ENCODE measurements at places on chromosomes 16 and 17. TPM values are rescaled to one million over a fixed set of nuclear protein-coding genes. Genes with fewer than 3 reads are reported as not detected.

GRCh38 chr17:82298538-82299421, 18.6 kb downstream of the CD7 start:
- peak; percentile 53 for DNase-seq

- no peak for DNase-seq
Observed at GRCh38 chr16:79856581-79856980, 256.0 kb upstream of the MAF start.

DNA sequence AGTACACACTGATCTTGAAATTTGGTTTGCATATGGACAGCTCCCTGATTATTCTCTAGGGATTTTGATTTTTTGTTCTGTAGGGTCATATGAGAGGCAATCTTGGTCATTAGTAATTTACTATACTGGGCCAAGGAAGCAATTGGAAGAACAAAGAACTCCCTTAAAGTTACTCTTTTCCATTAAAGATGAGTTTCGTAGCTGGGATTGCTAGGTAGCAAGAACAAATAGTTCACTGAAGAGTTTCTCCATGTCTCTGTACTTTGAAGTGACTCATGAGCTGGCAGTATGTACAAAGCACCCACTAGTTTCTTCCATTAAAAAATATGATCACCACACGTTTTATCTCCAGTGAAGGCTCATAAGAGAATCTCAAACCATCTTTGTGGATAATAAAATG, 6.2 kb upstream of the BCAS3 start:
- no peak for DNase-seq

DNA sequence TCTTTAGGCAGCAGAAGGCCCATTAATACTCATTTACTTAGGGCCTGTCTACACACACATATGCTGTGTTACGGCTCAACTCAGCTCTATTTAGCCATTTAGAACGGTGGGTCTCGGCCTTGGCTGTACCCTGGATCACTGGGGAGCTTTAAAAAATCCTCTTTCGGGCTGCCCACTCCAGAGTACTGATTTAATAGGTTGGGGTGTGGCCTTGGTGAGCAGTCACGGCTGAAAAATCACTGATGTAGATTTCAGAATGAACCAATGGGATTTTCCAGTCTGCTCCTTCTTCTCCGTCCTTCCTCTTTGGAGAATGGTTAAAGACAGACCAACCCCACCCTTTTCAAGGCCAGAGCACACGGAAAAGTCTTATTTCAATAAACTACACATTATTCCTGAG, 223.5 kb downstream of the CCDC182 start:
- DNase-seq = no peak

DNA sequence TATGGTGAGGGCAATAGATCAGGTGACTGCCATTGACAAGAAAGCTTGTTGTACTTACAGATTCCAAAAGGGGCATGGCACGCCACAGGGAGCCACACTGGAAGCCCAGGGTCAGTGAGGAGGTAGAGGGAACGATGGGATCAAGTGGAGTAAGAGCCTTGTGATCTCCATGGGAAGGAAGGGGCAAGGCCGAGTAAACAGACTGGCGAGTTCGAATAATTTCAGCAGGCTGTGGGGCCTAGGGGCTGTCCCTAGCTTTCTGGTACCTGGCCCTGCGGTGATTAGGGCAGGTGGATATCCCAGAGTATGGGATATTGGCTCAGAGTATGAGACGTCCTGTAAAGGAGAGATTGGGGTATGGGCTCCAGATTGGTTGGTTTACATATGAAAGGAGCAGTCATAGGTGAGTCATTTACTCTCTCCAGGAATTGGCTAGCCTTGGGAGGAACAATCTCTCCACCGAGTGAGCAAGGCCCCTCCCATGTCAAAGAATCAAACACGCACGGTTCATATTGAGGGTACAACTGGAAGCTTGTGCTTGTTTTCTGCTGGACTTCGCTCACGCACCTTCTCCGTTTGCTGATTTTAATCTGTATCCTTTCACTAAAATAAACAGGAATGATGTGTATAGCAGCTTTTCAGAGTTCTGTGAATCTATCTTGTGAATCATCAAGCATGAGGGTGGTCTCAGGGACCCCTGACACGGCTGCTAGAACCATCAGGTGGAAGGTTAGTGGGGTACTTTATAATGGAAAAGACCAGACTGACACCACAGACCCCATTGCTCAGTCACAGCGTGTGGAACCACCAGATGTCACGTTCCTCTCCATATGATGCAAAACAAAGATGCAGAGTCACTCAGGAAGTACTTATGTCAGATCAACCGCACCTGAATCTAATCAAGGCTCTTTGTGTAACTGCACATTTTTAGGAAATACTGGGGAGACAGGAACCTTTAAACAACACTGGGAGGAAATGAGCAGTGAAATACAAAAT, 27.9 kb downstream of the GABARAPL2 start:
- DNase-seq = no peak

DNA sequence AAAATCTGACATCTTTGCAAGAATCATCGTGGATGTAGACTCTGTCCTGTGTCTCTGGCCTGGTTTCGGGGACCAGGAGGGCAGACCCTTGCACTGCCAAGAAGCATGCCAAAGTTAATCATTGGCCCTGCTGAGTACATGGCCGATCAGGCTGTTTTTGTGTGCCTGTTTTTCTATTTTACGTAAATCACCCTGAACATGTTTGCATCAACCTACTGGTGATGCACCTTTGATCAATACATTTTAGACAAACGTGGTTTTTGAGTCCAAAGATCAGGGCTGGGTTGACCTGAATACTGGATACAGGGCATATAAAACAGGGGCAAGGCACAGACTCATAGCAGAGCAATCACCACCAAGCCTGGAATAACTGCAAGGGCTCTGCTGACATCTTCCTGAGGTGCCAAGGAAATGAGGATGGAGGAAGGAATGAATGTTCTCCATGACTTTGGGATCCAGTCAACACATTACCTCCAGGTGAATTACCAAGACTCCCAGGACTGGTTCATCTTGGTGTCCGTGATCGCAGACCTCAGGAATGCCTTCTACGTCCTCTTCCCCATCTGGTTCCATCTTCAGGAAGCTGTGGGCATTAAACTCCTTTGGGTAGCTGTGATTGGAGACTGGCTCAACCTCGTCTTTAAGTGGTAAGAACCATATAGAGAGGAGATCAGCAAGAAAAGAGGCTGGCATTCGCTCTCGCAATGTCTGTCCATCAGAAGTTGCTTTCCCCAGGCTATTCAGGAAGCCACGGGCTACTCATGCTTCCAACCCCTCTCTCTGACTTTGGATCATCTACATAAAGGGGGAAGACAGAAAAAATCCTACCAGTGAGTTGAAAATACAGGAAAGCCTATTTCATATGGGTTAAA, at the start of gene G6PC1:
Gene G6PC1, plus strand, starts transcription at position 340 of the 872 bp plus-strand sequence. Its CDS starts 78 bp downstream, at position 418.
- DNase-seq = no peak

GRCh38 chr17:40879026-40879425, 6.0 kb downstream of the KRT20 start:
- no peak for DNase-seq

- DNase-seq = no peak
Observed at GRCh38 chr16:19513377-19514053, 8.4 kb downstream of the GDE1 start.

- DNase-seq = no peak
Observed at GRCh38 chr17:32596628-32597027, 109.8 kb downstream of the CDK5R1 start.

GRCh38 chr17:32388613-32389459, 38.9 kb downstream of the ZNF207 start:
- DNase-seq = no peak

DNA sequence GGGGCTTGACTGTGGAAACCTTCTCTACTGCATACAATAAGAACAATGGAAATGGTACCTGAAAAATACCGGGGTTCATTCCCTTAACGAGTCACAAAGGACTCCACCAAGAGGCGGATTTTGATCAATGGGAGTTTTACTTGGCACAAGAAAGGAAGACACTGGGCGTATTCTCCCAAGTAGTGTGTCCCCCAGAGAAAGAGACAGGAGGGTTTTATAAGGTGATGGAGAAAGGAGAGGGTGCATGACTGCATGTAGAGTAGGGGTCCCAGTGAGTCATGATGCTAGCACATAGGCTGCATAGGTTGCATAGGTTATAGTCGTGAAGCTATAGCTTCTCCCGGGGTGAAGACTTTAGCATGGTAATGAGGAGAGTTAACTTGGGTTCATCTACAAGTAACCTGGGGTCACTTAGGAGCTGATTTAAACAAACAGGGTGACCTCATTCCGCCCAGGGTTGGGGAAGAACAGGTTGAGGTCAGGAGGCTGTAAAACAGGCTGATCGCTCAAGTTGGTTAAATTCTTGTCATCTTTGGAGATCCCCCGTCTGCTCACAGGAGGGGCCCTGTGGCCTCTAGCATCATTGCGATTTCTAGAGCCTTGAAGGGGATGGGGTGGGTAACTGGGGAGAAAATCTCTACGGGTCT, 1.5 kb downstream of the MPV17L start:
- DNase-seq = no peak

DNA sequence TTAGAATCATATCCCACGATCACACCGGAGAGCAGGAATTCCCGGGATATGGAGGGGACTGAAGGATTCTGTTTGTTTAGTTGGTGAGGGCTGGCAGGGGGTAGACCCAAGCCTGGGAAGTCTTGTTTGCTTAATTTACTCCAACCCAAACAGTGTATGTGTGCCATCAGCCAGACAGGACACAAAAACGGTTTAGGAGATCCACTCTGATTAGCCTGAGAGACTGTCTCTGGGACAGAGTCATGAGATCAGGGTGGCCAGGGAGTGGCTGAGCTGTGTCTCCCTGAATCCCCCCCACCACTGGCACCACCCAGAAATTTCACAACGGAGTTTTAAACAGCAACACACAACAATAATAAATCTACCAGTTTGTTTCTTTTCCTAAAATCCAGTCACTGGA, 127.0 kb downstream of the RBFOX3 start:
- no peak for DNase-seq

The C17orf78 gene
- not detected for total RNA-seq

The SPATA32 gene
- total RNA-seq = 0.65 TPM
